Common myeloid progenitor, CD34-positive (primary cell): ENCODE measurements at places on chromosomes 16 and 17.
A peak's percentile ranks its signal among the peaks of the same experiment; 100 is the strongest.

DNA sequence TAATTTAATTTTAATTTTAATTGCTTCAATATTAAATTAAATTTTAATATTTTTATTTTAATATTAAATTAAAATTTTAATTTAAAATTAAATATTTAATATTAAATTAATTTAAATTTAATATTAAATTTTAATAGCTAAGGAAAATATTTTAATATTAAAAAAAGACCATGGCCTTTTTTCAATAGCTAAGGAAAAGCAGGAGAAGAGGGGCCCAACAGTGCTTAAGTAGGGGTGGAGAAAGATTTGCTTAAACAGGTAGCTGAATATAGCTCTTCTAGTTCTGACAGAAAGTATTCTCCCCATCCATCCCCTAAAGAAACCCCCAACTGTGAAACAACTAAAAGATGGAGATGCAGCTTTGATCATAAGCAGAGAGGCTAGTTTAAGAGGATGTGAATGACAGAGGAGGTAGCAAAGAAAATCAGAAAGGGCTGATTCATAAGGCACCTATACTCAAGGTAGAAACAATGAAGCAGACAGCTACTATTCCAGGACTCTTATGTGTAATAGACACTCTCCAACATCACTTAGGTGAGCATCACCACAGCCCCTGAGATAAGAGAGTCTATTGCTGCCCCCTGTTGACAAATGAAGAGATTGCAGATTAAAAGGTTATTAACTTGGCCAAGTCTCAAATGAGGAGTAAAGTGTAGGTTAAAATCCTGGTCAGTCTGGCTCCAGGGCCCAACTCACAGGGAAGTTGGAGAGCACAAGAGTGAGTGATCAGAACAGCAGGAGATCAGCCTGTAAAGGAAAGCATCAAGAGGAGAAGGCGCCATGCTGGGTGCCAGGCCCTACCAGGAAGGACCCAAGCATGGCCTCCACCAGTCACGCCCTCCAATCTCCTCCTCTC is 7.8 kb upstream of the RNASEK start:
- DNase-seq: peak; percentile 83

DNA sequence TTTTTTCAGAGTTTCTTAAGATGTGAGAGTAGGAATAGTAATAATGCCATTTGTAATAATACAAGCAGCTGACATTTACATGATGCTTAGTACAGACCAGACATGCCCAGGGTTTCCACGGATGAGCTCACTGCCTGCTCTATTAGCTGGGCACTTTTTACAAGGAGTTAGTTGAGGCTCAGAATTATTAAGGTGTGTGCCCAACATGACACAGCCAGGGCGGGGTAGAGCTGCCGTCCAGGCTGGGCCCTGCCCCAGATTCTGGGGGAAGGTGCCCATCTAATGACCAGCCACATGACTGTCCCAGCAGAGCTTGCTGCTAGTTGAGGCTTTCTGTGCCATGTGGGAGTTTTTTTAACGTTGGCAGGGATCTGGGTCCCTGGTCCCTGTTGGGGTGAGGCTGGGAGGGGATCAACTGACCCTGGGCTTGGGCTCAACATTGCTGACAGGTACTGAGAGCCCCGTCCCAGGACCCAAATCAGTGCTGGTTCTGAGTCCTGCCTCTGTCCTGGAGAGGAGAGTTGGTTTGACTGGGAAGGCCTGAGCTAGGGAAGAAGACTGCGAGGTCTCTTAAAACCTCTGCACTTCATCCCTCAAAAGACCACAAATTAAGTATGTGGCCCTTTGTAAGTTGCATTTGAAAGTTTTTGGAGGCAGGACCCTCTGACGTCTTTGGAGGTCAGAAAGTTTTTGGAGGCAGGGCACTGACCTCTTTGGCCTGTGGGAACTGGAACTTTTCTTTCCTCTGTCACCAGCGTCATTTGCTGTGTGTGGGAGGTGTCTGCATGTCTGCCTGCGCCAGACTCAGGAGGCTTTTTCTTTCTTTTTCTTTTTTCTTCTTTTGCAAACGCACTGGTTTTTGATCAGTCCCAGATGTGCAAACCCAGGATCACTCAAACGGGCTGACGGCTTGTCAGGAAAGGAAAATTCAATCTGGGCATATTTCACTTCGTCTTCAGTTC is 2.2 kb downstream of the CRISPLD2 start:
- DNase-seq: no peak

DNA sequence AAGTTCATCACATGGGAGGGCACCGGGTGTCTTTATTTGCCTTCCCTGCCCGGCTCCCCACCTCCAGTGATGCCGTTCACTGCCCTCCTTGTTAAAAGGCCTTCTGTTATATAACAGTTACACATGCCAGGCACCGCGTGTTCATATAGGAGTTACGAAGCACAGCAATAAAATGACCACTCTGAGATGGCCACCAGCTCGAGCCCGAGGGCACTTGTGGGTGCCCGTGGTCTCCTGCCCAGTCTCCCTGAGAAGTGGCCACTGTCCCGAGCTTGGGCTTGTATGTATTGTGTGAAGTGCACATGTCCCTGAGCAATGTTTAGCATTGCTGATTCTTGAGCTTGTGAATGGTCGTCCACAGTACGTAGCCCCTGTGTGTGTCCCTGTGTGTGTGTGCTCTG is 355.6 kb downstream of the SEC14L1 start:
- no peak for DNase-seq

- no peak for DNase-seq
Observed at GRCh38 chr16:69926241-69926640, 24.9 kb upstream of the CLEC18A start.

- no peak for DNase-seq
Observed at GRCh38 chr17:44109312-44109630, 14.2 kb downstream of the HDAC5 start.

- peak; percentile 96 for DNase-seq
Observed at GRCh38 chr16:89701425-89702406, at the start of gene SPATA2L. Gene SPATA2L (minus strand): TSS chr16:89701705. CDS start chr16:89701232, 473 bp downstream.

- DNase-seq: no peak
Observed at GRCh38 chr17:82081546-82081945, 15.9 kb upstream of the DUS1L start.

- DNase-seq: no peak
Observed at GRCh38 chr16:8194794-8195193, 395.5 kb downstream of the TMEM114 start.

DNA sequence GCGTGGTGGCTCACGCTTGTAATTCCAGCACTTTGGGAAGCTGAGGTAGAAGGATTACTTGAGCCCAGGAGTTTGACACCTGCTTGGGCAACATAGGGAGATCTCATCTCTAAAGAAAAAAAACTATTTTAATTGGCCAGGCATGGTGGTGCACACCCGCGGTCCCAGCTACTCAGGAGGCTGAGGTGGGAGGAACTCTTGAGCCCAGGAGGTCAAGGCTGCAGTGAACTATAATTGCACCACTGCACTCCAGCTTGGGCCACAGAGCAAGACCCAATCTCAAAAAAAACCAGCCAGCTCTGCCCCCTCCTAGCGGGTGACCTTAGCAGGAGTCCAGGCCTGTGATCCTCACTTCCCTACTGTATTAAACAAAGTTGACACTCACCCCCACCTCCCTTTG is 5.9 kb upstream of the HS3ST6 start:
- DNase-seq: no peak

DNA sequence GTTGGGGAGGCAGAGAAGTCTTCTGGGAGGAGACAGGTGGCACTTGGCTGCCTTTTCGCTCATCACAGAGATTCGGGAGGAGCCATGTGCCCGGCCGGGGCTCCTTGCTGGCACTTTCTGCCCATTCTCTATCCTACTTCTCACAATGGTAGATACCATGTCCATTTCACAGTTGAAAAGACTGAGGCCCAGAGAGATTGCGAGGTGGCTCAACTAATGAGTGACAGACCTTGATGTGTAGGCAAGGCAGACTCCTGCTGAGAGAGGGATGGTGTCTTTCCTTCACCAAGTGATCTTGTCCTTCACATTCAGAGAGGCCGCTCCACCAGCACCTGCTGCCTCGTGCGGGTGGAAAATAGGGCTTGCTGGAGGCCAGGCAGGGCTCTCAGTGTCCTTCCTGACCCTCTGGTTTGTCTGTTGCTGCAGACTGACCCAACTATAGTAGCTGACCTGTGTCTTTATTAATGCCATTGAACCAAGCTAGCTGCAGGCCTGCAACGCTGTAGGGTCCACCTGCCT is 42.1 kb downstream of the MPRIP start:
- no peak for DNase-seq

DNA sequence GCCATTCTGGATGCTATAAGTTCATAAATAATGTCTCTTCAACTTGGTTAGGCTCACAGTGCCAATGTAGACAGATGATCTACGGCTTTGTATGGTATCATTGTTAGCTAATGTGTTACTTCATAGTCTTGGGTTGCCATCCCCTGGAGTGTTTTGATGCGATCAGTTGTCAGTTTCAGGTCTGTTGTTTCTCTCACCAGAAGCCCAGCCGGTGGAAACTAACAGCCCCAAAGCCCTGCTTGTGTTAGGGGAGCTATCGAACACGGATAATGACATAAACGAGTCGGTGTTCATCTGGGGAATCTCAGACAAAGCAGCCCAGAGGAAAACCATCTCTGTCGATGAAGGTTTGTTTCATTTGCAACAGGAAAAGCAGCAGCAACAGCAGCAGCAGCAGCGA is 107.4 kb upstream of the ANKFN1 start:
- no peak for DNase-seq

GRCh38 chr17:80109066-80109660 is 7.8 kb downstream of the GAA start:
- no peak for DNase-seq

DNA sequence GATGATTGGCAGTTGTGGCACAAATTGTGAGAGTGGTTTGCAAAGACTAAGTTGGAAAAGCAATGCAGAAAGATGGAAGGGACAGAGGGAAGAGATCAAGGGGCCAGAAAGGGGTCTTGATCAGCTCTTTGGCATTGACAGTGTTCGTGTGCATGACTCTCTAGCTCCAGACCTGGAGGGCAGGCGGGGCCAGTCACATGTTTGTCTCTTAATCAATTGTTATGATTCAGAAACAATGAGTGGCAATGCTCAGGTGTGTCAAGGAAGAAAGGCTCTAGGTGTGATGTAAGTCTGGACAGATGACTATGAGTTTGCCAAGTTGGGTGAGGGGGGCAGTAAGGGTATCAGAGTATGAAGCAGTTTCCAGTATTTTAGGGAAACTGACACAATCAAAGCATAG is 32.1 kb downstream of the WSB1 start:
- DNase-seq: no peak

GRCh38 chr16:84166796-84167695 is 19.8 kb downstream of the TAF1C start:
- DNase-seq: no peak

DNA sequence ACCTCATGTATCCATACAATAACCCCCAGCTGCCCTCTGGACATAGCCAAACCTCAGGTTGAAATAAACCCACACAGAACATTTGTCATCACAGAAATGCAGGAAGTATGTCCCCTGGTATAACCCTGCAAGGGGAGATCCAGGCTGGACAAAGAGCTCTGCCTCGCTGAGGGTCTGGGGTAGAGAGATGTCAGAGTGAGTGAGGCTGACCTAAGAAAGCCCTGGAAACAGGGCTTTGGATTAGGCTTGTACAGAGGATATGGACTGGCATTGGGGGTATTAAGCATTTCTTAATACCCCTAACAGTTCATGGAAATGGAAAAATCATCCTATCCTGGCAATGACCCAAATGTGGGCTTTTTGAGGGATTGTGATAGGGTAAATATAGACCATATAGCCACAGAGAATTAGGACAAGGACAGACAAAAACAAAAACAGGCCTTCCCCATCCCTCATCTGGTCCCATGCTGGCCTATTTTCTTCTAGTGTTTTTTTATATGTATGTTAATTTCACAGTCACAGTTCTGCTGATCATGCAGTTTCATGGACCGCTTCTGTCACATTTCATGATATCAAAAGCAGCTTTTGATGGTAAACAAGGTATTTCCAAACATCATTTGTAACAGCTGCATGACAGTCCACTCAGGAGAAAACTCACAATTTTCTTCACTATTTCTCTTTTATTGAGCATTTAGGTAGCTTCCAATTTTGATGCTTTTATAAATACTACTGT is 26.1 kb downstream of the PLXDC1 start:
- no peak for DNase-seq

DNA sequence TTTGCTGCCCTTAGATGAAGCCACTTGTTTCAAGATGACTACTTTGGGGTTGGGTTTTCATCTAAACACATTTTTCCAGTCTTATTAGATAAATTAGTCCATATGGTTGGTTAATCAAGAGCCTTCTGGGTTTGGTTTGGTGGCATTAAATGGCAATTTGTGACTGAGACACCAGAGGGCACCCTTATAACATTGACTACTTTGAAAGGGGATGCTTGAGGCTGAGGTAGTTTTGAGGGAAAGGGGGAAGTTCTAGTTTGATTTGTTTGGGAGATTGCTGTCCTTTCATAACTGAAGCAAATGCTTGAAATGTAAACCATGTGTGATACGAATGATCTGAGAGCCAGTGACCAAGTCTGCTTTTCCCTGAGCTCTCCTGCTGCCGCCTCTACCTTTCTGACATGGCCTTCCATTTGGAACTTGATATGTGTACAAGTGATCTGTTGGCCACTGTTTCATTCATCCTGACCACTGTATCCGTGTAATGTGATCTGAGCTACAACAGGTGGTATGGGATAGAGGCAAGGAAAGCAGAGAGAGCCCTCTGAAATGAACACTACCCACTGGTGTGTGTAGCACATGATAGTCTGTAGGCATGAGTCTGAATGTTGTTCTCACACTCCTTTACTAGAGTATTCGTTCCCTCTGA is 5.8 kb upstream of the RARA start:
- peak; percentile 88 for DNase-seq

GRCh38 chr16:72255786-72256185 is 83.8 kb upstream of the PMFBP1 start:
- no peak for DNase-seq

- DNase-seq: no peak
Observed at GRCh38 chr16:19344224-19344801, 58.8 kb downstream of the CLEC19A start.

GRCh38 chr17:42247734-42248133 is 28.5 kb downstream of the STAT5B start:
- DNase-seq: peak; percentile 77

GRCh38 chr16:70703041-70703834 is 17.4 kb upstream of the MTSS2 start:
- DNase-seq: peak; percentile 42
